ENCODE measurements at places on chromosomes 3 and 15. TPM values are rescaled to one million over a fixed set of nuclear protein-coding genes. Genes with fewer than 3 reads are reported as not detected.

- DNase-seq, result no peak
Observed at GRCh38 chr3:172261054-172261453, 187.2 kb downstream of the GHSR start.

- no peak for DNase-seq
Observed at GRCh38 chr3:190384309-190384756, 3.6 kb upstream of the CLDN16 start.

GRCh38 chr3:189756582-189757078 is 125.4 kb downstream of the TP63 start:
- DNase-seq, result no peak

Gene INKA1
- 11.2 TPM for polyA plus RNA-seq

DNA sequence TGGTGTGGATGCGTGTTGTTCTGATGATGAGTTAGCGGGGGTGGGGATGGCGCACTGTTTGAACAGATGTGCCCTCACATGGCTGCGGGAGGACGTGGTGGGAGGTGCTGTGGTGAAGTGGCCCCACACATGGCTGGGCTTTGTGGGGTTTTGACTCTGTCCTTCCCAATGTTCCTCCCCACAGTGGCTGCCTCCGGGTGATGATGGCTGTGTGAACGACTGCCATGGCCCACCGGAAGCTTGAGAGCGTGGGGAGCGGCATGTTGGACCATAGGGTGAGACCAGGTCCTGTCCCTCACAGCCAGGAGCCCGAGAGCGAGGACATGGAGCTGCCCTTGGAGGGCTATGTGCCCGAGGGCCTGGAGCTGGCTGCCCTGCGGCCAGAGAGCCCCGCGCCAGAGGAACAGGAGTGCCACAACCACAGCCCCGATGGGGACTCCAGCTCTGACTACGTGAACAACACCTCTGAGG is 167.9 kb downstream of the APBA2 start:
- DNase-seq, result no peak

GRCh38 chr15:31086344-31086743 is 15.2 kb downstream of the TRPM1 start:
- no peak for DNase-seq

Gene CYP8B1
- 0.82 TPM for polyA plus RNA-seq

DNA sequence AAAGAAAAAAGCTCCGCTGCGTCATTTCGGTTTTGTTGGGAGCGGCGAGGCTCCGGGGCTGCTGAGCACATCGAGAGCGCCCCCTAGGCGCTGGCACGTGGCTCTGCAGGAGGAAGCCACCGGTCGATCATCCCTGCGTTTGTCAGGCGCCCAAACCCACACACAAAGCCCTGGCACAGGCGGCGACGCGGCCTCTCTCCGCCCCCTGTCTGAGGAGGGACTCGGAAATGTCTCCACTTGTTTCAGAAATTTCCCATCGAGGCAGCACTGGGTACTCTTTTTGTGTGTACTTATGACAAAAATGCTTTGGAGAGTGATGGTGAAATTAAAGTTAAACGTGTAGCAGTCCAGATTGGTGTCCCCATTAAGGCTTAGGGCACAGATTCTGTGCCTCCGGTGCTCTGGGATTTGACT is 407.3 kb upstream of the ONECUT1 start:
- DNase-seq, result peak; percentile 45

DNA sequence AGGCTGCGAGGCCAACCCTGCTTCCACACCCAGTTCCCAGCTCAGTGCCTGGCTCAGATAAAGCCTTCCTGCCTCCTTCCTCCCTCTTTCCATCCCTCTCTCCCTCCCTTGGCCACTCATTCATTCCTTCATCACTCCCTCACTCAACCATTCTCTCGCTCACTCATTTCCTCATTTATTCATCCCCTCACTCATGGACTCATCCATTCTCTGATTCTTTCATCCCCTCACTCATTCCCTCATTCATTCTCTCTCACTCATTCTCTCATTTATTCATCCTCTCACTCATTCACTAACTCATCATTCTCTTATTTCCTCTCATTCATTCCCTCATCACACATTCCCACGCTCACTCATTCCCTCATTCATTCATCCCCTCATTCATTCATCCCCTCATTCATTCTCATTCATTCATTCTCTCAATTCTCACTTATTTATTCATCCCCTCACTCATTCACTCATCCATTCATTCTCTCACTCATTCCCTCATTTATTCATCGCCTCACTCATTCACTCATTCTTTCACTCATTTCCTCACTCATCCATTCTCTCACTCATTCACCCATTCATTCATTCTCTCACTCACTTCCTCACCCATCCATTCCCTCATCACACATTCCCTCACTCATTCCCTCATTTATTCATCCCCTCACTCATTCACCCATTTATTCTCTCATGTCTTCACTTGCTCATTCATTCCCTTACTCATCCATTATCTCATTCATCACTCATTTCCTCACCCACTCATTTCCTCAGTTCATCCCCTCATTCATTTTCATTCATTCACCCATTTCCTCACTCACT is 13.2 kb downstream of the ABTB1 start:
- DNase-seq, result no peak

DNA sequence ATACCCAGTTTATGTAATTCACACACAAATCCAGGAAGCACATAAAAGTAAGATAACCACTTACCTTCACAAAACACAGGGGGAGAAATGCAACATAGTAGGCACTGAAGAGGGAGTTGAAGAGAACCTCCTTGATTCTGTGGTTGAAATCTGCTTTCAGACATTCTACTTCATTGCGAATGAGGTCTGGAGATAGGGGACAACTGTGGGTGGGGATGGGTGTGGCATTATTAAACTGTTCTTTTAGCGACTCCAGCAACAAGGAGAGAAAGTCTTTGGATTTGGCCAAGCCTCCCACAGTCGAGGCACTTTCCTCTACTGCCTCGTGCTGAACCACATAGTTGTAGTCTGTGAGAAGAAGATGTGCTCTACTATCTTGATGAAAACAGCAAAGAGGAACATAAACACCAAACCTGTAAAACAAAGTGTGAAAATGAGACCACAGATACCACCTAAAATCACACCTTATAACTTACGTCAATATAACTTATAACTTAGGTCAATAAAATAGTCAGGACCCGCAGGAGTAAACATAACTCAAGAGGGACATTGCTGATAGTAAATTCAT is 25.6 kb downstream of the TMEM39A start:
- DNase-seq, result no peak

Gene GOLGA8N
- polyA plus RNA-seq, result 23.3 TPM

DNA sequence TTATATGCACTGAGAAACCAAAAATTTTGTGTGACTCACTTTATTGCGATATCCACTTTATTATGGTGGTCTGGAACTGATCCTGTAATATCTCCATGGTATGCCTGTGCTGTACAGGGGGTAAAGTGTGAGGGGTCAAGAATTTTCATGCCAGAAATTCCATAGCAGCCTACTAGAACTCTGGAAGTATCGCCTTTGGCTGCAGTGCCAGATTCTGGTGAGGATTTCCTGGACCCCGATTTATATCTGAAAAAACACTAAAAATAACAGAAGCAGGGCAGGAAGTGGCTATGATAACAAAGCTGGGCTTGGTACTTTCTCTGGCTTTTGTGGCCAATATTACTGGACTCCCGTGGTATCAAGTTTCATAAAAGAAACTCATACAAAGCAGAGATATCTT is 36.4 kb downstream of the CCDC80 start:
- no peak for DNase-seq

DNA sequence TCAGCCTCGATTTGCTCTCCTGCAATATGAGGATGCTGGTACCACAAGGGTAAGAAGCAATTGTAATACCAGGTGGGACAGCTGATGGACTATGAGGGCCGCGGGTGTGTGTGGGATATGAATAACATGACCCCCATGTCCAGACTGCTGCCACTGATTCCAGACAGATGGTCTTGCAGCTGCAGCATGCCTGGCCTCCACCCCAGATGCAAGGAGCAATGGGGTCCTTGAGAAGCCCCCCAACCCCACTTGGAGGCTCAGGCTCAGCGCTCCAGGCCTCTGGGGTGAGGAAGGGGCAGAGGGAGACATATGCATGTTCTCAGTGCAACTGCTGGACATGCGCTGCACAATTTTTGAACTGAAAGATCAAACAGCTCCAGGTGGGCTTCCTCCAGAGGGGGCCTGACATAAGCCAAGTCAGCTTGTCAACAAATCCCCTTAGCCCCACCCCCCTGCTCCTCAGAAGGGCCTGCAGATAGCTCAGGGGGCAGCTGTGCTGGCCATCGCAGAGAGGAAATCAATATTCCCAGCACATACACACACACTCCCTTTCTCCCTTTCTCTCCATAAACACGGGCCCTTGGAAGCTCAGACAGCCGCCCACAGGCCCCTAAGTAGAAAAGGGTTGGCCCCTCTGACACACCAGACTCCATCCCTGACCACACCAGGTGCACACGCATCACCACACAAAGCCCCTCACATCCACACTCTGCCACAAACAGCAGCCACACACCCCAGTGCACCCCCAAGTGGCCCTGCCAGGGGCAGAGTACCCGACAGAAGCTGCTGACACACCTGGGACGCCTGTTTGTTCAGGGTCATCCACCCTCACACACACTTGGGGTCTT is 107.0 kb downstream of the IQSEC1 start:
- no peak for DNase-seq

Gene GPR156
- polyA plus RNA-seq, result 2.1 TPM

- DNase-seq, result no peak
Observed at GRCh38 chr3:73926360-73927202, 301.8 kb upstream of the PDZRN3 start.

GRCh38 chr15:51861557-51862359 is 32.3 kb downstream of the TMOD3 start:
- DNase-seq, result no peak

DNA sequence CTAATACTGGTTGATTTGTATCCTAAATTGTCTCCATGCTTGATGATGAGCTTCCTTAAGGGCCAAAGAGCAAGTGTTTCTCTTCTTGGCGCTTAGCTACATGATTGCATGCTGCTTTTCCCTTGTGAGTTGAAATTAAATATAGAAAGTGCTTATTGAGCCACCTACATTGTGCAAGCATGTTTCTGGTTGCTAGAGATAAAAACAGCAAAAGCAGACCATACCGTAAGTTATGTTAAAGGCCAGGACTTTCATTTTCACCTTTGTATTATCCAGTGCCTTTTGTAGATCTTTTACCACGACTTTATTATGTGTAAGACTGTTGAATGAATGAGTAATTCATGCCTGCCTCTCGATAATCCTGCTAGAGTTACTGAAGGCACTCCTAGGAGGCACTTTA is 41.9 kb upstream of the CCNB2 start:
- no peak for DNase-seq

Gene CCR1
- 1.5 TPM for polyA plus RNA-seq

DNA sequence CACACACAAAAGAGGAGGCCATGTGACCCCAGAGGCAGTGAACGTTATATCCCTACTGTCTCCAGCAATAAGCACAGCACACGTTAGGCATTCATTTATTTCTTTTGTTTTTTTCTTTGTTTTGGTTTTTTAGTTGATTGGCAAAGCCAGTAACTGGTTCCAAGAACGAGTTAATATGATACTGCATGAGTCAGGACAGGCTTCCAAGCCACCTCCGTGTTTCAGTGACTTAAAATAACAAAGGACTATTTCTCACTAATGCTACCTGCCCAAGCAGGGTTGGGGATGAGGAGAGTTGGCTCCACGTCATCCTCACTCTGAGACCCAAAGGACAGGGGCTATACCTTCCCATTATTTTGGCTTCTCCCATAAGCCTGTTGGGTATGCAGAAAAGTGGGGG is 130.5 kb downstream of the ST8SIA2 start:
- DNase-seq, result no peak

DNA sequence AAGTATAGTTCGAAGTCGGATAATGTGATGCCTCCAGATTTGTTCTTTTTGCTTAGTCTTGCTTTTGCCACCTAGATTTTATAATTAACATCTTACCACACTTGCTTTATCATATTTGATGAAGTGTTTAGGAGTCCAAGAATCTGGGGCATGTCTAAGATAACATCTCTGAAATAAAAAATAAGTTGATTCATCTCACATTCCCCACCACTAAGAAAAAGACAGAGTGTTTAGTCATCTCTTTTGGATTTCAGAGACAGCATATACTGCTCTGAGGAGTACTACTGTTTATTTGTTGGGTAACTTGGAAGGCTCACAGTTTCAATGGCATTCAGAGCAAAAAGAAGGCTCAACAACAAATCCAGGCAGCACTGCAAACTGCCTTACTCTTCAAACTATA is 324.2 kb upstream of the ATP11B start:
- no peak for DNase-seq

Gene ISLR2
- polyA plus RNA-seq, result 1.5 TPM

Gene CRABP1
- 58.7 TPM for polyA plus RNA-seq

- DNase-seq, result no peak
Observed at GRCh38 chr3:136490646-136491405, 240.7 kb downstream of the PCCB start.

DNA sequence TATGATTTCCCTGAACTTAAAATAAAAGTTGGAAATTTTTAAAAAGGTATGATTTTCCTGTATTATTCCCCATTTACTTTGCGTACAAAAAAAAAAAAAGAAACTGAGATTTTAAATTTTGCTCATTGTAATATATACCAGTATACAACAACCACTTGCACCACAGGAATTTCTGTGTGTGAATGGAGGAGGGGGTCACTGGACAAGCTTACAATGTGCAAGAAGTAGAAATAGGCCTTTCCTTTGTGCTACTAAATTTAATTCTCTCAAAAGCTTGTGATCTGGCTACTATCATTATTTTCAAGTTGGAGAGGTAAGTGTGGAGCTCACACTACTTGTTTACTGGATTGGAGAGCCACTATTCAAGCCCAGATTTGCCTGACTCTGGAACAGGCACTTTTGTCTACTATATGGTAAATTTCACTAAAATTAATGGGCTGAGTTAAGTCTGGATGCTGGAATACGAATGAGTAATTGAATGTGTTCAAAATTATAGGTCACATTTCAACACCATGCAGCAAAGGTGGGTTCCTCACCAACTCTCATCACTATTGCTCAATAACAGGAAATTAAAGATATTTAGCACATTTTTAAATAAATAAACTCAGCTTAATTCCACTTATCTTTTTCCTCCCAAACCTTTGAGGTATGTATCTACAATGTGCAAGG is 148.0 kb upstream of the MBNL1 start:
- no peak for DNase-seq

GRCh38 chr3:34408088-34408487 is 609.7 kb downstream of the PDCD6IP start:
- no peak for DNase-seq

DNA sequence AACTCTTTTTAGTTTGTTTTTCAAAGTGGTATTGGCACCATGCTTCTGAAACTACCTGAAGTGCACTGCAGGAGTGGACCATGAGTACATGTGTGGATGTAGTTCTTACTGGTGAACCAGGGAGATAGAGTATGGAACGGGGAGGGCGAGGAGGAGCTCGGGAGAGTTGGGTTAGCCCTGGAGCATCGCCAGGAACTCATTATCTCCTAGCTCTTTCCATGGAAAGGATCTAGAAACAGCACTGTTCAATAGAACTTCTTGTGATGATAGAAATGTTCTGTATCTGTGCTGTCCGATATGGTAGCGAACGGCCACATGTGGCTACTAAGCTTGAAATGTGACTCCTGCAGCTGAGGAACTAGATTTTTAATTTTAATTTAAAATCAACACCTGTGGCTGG is 47.3 kb downstream of the VGLL4 start:
- DNase-seq, result no peak

DNA sequence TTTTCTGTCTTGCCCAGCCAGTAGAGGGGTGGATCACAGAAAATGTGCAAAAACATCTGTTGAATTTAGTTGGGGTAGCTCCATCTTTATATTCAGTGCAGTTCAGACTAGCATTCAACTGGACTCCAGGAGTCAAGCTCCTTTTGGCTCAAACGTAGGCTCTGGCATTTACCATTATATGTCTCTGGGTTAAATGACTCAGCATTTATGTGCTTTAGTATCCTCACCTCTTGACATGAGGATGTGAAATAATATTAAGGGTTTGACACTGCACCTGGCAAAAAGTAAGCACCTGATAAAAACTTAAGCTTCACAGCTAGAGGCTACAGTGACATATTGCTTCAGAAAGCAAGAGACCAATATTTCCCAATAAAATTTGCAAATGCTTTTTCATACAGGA is 14.8 kb downstream of the PRC1 start:
- no peak for DNase-seq
